ENCODE measurements at places on chromosomes 2 and 18.

DNA sequence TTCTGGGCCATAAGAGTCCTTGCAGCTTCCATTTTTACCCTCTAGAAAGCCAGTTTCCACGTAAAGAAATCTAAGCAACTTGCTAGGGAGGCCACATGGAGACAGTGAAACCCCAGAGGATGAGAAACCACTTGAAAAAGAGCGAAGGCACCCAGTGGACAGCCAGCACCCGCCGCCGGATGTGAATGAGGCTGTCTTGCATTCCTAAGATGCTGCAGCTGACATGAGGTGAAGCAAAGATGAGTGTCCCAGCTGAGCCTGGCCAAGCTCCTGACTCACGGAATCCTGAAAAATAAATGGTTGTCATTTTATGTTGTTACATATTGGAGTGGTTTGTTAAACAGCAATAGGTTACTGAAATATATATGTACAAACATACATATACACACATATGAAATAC is 65.9 kb upstream of the STPG4 start:
- no peaks in the 10 kb centered on the region for H3K4me1 ChIP-seq
- no peak overlapping the region for H3K4me3 ChIP-seq
- no peak for DNase-seq
- H3K27ac ChIP-seq, result no peak overlapping the region

- no peaks in the 10 kb centered on the region for H3K27me3 ChIP-seq
- no peak overlapping the region for H3K4me3 ChIP-seq
- H3K36me3 ChIP-seq, result no peaks in the 10 kb centered on the region
- DNase-seq, result no peak
Measured at GRCh38 chr2:132374961-132375360, 41.6 kb upstream of the GPR39 start.

DNA sequence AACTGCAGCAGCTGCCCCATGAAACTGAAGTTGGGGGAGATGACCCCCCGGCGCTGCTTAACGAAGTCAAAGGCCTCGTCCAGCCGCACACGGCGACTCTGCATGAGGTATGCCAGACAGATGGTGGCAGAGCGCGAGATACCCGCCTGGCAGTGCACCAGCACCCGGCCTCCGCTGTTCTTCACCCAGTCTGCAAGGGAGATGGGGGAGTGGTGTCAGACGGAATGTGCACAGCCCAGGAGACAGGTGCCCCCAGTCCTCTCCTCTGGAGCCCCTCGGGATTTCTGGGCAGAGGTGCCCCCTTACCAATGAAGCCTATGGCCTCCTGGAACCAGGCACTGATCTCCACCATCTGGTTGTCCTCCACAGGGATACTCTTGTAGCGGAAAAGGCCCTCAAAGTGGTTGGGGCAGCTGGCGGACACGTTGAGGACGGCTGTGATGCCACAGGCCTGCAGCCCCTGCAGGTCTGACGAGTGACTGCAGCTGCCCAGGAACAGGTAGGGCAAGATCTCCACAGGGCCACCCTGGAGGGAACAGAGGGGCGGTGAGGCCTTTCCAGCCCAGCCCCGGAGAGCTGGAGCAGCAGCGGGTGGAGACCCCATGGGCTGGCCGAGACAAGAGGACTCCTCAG is 1.3 kb downstream of the DUSP2 start:
- peak overlapping the region; percentile 65 for H3K27ac ChIP-seq
- peak; percentile 43 for DNase-seq
- peak overlapping the region; percentile 89 for H3K4me3 ChIP-seq

- H3K4me3 ChIP-seq, result no peak overlapping the region
- no peaks in the 10 kb centered on the region for H3K4me1 ChIP-seq
- no peak overlapping the region for H3K27ac ChIP-seq
Measured at GRCh38 chr2:142670362-142670761, 207.1 kb upstream of the KYNU start.

- no peak overlapping the region for H3K27ac ChIP-seq
- H3K27me3 ChIP-seq, result no peaks in the 10 kb centered on the region
- peaks cover 49% of the 10 kb centered on the region for H3K4me1 ChIP-seq
- H3K4me3 ChIP-seq, result peak overlapping the region; percentile 6
Measured at GRCh38 chr2:204108781-204109295, 172.3 kb downstream of the ICOS start.

Measured in T-cell (primary cell).